ENCODE measurements at places on chromosomes 5 and 9.

DNA sequence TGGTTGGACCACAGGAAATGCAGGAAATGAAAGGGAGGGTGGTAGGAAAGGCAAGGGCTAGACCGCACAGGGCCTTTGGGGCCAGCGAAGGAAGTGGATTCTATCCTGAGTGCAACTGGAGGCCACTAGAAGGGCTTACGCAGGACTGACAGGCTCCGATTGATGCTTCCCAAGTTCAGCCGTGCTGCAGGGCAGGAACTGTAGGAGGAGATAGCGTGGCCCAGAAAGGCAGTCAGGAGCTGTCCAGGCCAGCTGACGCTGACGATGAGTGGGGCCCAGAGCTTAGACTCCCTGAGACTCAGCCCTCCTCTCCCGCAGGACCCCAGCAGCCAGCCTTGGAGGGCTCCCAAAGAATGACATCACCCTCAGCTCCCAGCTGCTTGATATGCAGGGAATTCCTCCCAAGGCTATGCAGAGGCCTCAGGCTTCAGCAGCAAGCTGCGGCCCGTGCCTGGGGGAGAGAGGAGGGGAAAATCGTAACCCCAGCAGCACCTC is 48.8 kb downstream of the KCNIP1 start:
- no peak for DNase-seq

DNA sequence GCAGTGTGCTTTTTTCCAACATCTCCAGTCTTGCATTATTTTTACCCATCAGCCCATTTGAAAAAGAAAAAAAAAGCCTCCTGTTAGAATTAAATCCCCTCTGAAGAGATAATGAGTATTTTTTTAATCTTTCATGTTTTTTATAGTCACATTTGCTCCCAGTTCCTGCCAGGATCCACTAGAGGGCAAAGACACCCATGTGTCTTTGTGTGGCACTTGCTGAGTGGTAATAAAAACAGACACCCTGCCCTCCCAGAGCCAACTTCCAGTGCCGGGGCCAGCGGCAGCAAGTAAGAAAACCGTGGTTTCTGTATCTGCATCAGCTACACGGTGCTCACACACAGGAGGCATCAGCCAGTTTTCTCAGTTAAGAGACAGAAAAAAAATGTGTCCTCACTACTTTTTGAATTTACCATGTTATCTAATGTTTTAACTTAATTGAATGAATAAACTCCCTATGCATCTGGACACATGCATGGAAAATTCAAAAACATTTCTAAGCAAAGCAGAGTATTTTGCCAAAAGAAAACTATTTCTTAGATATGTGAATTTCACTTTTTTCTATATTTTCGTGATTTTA is 70.2 kb upstream of the PLEKHG4B start:
- DNase-seq, result no peak

GRCh38 chr9:35757226-35757891 is 3.3 kb upstream of the MSMP start:
- peak; percentile 25 for DNase-seq

GRCh38 chr5:66247176-66247960 is 103.3 kb downstream of the SREK1 start:
- DNase-seq, result no peak

GRCh38 chr5:147979761-147980160 is 73.4 kb upstream of the C5orf46 start:
- DNase-seq, result no peak

DNA sequence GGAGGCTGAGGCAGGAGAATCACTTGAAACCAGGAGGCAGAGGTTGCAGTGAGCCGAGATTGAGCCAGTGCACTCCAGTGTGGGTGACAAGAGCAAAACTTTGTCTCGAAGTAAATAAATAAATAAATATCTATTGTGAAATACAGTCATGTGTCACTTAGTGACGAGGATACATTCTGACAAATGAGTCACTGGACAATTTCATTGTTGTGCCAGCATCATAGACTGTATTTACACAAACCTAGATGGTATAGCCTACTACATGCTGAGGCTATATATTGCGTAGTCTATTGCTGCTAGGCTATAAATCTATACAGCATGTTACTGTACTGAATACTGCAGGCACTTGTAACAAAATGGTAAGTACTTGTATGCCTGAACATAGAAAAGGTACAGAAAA is 61.1 kb upstream of the CCL21 start:
- DNase-seq, result no peak

GRCh38 chr5:123142206-123142915 is 53.3 kb downstream of the PRDM6 start:
- DNase-seq, result no peak

GRCh38 chr9:97682242-97682641 is 14.9 kb downstream of the XPA start:
- no peak for DNase-seq
